Activated CD8-positive, alpha-beta memory T cell treated with anti-CD3 and anti-CD28 coated beads for 1 hour (primary cell): ENCODE measurements at places on chromosomes 3 and 15.

DNA sequence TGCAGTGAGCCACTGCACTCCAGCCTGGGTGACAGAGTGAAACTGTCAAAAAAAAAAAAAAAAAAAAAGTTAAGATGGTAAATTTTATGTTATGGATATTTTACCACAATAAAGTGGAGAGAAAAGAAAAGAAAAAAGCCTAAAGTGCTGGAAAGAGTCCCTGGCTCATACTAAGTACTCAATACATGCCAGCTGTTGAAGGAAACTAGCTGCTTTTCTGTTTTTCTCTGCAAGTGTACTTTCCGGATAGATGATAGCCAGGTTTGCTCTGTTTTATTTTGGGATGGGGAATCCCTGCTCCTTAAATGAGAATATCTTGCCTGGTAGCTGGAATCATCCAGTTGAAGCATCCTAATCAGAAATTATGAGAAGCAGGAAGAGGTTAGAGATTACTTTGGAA, 10.9 kb downstream of the EID1 start:
- no peak for DNase-seq

DNA sequence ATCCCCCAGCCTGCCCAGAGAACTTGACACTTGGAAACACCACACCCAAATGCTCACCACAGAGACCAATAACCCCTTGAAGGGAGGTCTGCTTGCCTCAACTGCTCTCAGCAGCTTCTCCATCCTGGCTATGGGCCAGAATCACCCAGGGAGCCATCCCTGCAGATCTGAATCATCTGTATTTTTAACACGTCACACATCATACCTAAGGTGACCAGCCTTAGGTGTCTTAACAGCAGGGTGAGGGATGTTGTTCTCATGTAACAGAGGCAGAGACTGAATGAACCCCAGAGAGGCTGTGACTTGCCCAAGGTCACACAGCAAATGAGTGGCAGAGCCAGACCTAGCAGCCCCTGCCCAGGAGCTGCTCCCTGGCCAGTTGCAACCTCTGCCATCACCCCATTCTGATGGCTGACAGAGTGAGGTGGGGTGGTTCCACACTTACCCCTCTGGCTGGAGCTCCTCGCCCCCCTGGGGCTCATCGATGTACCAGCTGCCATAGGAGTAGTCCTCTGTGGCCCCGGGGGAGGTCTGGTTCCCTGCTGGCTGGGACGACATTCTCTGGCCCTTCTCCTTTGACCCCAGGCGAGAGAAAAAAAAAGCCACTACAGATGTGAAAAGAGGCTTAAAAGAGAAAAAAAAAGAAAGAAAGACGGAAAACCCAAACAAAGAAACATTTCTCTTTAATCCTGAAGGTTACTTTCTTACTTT, 722 bp downstream of the STRA6 start:
- no peak for DNase-seq

- no peak for DNase-seq
These were observed 44.7 kb upstream of the LIPC start for GRCh38 chr15:58387130-58387529.

- no peak for DNase-seq
These were observed 3.3 kb downstream of the TUBGCP5 start for GRCh38 chr15:23035964-23036566.
